ENCODE measurements at places on chromosomes 12 and 14.
A peak's percentile ranks its signal among the peaks of the same experiment; 100 is the strongest.

- DNase-seq = no peak
Measured at GRCh38 chr14:69629225-69630127, 18.1 kb downstream of the SUSD6 start.

DNA sequence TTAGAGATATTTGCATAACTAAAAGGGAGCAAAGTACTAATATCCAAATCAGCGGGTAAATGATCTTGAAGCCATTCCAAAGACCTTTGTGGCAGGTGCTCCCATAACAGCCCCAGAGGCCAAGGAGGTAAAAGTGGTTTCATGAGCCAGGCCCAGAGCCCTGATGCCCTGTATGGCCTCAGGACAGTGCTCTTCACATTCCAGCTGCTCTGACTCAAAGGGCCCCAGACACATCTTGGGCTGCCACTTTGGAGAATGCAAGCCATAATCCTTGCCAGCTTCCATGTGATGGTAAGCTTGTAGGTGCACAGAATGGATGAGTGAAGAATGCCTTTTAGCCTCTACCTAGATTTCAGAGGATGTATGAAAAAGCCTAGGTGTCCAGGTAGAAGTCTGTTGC lies 933.4 kb downstream of the SLC16A7 start:
- no peak for DNase-seq

- DNase-seq = no peak
Measured at GRCh38 chr12:57842342-57843294, 3.9 kb downstream of the CTDSP2 start.

- no peak for DNase-seq
Measured at GRCh38 chr12:56768424-56768823, 5.3 kb downstream of the HSD17B6 start.

GRCh38 chr14:37592482-37593408 lies 2.3 kb downstream of the FOXA1 start:
- no peak for DNase-seq

DNA sequence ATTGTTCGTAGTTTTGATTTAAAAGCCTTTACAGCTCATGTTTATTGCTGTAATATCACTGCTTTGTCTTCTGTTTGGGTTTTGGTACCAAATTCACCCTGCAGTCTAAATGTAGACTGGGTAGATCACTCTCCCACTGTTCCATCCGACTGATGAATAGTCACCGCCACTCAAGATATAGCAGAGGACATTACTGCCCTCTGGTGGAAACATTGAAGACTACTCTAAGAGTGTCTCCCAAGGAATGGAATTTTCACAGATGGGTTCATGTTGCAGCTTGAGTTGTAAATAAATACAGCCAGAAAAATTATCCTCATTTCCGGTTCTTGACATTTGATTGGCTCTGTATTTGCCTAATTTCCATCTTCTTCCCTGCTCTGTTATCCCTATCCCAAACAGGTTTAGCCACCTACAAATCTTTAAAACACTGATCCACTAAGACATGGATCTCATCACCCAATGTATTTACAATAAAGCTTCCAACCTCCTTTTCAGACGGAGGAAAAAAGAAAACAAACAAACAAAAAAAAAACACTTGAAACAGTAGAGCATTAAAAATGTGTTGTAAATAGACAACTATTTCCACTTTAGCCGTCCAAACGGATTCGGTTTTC lies 198.3 kb upstream of the CPNE8 start:
- peak; percentile 45 for DNase-seq

DNA sequence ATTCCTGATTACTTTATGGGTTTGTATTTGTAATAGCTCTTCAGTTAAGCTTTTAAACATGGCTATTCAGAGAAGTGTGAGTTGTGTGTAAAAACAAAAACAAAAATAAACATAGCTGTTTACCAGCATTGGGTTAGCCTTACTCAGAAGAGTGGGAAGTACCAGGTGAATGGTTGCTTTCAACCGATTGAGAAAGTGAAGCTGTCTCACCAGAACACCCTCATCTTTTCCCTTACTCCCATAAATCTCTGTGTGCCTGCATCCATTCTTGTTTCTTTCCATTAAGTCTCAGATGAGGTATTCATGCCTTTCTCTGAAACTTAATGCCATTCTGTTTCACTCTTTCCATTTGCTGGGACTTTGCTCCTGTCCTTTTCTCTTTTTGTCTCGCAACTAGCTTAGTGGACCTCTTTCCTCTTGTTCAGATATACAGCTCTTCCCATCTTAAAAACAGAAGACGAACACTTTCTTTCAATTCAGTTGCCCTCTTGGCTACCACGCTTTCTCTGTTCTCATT lies 10.7 kb downstream of the BORCS5 start:
- DNase-seq = no peak

- no peak for DNase-seq
Measured at GRCh38 chr14:99394602-99395156, 86.0 kb downstream of the SETD3 start.

DNA sequence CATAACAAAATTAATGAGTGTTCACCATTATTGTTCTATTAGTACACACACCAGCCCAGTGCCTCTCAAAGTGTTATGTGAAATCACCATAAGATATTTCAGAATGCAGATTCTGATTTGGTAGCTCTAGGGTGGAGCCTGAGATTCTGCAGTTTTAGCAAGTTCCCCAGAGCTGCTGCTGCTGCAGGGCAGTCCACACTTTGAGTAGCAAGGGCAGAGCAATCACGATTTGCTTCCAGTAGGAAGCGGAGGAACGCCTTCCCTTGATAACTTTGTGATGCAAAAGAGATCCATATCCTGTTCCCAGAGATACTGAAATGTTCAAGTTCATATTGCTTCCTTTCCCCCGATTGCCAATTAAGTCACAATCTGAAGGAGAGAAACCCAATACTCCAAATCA lies 57.9 kb downstream of the SLC17A8 start:
- no peak for DNase-seq

- DNase-seq = no peak
Measured at GRCh38 chr14:99815696-99816095, 22.5 kb downstream of the EML1 start.

- DNase-seq = no peak
Measured at GRCh38 chr12:120544691-120545090, 10.5 kb downstream of the RNF10 start.

DNA sequence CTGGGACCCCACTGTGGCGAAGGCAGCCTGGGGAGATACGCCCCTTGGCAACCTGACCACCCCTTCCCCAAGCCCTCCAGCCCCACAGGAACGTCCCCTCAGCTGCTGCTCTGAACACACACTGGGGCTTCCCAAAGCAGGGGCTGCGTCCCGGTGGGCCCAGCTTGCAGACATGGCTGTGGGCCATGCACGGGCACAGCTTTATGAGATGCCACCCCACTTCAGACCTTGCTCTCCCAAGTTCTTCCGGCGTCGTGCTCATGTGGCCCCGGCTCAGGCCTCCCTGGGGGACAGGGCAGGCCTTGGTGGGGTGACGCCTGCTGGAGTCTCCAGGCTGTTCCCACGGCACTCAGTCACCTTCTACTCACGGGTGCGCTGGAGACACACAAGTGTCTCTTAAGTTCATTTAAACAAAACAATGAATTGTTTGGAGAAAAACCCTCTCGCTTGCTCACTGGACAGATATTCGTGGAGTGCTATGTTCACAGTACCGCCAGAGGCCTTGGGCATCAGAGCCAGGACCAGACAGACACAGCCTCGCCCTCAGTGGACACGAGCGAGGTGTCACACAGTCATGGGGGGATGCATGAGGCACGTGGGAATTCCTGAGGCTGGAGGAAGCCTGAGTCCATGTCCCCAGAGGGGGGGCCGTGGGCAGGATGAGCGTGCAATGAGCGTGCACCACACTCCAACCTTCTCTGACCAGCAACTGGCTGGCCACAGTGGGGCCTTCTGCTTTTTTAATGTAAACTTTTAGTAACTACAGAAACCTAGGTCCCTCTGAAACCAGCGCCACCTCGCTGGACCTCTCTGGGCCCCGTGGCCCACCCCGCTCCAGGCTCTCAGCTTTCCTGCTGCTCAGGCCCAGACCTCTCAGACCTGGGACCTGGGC lies 4.3 kb downstream of the GALNT9 start:
- DNase-seq = no peak

- peak; percentile 83 for DNase-seq
Measured at GRCh38 chr12:28611115-28611435, 420.8 kb downstream of the CCDC91 start.

GRCh38 chr14:71552809-71553208 lies 379.4 kb upstream of the RGS6 start:
- no peak for DNase-seq

DNA sequence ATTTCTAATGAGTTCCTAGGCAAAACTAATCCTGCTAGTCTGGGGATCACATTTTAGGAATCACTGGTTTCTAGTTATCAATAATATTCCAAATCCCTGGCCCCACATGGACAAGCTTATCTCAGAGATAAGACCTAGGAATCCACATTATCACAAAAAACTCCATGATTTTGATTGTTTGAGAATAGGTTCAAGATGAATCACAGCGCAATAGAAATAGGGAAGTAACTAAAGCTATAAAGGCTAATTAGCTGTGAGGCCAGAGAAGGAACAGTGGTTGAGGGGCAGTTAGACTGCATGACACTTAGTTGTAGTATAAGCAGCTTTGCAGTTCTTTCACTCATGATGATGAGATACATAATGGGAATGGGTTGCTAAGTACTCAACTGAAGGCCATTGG lies 13.1 kb upstream of the ATP5F1B start:
- no peak for DNase-seq

GRCh38 chr12:52171950-52172512 lies 19.8 kb downstream of the KRT80 start:
- no peak for DNase-seq

DNA sequence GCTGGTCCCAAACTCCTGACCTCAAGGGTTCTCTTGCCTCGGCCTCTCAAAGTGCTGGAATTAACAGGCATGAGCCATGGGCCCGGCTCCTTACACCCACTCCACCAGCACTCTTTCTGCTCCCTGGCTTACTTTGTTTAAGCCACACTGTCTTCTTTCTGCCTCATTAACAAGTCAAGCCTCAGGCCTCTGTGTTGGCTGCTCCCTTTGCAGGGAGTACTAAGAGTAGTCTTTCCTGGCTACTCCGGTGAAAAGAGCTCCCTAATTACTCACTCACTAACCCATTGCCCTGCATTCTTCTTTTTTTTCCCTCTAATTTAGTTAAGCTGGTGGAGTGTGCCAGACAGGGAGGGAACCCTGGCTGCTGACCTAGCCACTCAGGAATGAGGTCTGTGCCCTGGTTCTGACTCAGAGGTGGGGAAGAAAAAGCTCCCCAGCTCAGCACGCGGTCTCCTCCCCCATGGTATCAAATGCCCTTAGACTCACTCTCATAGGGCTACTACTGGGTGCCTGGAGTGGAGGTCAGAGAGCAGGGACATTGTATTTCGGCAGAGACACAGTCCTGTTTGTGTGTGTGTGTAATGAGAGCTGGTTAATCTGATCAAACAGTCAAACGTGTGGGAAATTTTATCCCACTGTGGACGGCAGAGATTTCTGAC lies 19.8 kb downstream of the GALNT6 start:
- DNase-seq = peak; percentile 97

DNA sequence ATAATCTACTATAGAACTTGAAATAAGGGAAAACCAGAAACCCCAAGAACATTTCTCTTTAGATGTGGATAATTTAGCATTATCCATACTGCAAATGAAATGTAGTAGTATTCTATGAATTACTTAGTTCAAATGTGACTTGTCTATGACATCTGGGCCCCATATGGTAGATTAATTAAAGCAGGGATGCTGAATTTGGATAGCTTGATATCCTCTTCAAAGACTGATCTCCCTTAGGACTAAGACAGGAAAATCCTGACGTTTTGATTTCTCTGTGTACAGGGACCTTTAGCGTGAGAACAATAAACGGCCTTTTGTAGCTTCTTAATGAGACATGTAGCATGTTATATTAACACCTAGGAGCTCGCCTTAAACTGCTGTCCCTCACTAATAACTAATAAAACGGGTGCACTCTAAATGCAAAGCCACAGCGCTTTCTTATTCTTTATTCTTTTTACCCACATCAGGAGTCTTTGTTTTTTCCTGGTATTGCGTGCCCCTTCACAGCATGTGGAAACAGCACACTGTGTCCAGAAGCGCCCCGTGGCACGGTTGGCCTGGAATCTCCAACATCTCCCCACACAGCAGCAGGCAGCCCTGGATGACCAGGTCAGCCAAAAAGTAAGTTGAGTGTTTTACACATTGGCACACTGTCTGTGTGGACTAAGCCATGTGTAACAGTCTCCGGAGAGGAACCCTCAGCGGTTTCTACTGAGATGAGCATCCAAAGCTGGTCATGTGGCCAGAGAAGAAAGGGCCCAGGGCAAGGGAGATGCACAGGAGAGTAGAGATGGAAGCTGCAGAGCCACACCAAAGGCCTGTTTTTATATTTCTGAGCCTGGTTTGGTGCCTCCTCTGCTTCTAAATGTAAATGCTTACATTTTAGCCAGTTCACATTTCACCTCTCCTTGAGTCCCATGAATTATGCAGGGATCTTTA lies 93.1 kb downstream of the SRGAP1 start:
- peak; percentile 92 for DNase-seq

DNA sequence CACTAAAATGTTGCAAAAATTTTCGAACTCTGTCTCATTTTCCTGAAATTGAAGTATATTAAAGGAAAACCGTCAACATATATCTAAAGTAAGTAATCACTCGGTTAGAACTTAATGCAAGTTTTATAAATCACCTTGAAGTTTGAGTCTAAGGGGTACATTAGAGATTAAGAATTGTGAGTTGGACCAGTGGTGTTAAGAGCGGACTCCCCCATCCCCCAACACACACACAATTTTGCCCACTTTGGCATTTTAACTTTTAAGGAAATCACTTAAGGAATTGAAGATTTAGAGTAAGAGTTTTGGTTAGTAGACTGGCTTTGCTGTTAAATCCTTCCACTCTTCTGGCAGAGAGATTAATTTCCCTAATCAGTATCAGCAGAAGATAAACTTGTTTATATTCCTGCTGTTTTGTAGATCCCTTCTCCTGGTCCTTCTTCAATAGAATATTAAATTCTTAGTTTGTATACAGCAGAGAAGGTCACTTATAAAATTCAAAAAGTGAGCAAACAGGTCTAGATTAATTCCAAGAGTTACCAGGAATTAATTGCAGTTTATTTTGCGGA lies 1.5 kb downstream of the HIF1A start:
- no peak for DNase-seq

GRCh38 chr12:6644903-6645302 lies 2.3 kb downstream of the ACRBP start:
- no peak for DNase-seq

GRCh38 chr12:54388237-54389133 lies 4.0 kb upstream of the ZNF385A start:
- DNase-seq = no peak

GRCh38 chr14:21748869-21749303 lies 75.3 kb upstream of the OR4E1 start:
- no peak for DNase-seq

- no peak for DNase-seq
Measured at GRCh38 chr12:91617818-91618217, 435.2 kb upstream of the DCN start.

DNA sequence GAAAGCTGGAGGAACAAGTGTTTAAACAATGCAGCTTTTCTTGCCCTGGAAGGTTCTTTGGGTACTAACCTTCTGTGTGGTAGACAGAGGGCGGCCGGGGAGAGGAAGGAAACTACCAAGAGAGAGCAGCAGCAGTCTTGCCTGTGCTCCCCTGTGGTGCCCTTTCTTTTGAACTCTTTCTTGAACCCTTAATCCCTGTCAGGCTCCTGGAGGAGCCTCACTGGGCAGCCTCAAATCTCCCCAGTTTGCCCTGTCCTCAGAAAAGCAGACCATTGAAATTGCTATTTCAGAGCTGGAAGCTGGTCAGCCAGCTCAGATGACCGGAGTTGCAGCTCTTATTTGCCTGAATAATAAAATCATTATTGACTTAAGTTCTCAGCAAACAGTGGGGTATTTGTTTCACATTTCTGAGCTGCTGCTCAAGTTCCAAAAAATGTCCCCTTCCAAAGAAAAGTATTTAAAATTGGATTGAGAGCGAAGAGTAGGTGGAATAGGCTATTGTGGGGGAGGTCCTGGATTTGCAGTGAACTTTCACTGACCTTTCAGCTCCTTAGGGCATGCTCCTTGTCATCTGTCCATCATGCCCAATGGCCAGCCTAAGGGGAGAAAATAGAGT lies 42.1 kb upstream of the RNASE3 start:
- DNase-seq = no peak

Data from fibroblast of gingiva (primary cell).